ENCODE measurements at places on chromosomes 3 and 15. TPM values are rescaled to one million over a fixed set of nuclear protein-coding genes. Genes with fewer than 3 reads are reported as not detected.

DNA sequence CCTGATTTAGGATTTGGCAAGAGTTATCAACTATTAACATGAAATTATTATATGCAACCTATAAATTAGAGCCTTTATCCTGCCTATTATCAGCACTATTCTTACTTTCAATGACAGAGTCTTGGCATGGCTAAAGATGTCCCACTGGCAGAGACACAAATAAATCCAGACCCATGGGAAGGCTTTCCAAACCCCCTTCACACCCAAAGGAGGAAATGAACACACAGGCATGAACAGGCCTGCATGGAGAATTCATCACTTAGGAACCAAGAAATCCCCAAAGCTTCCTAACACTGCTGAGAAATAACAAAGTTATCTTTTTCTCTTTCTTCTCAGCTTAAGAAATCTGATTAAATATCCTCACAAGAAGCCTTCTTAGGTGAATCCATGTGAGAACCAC is 213.9 kb downstream of the OCA2 start:
- DNase-seq, result no peak

DNA sequence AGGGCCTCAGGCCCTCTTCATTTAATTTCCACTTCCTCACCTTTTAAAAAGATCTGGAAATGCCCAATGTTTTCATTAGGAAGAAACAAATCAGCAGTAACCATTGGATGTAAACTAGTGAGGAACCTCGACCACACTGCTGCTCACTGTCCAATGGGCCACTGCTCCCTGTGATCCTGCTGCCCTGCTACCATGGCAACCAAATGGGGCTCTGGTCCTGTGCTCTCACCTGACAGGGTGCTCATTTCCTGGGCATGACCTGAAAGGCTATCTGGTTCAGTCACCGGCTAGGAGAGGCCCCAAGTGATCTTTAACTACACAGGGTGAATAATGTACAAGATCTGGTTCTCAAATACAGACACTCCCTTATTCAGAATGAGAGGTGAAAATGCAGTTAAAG is 54.6 kb downstream of the ARHGEF3 start:
- DNase-seq, result no peak

Gene WNT5A
- 33.8 TPM for total RNA-seq

DNA sequence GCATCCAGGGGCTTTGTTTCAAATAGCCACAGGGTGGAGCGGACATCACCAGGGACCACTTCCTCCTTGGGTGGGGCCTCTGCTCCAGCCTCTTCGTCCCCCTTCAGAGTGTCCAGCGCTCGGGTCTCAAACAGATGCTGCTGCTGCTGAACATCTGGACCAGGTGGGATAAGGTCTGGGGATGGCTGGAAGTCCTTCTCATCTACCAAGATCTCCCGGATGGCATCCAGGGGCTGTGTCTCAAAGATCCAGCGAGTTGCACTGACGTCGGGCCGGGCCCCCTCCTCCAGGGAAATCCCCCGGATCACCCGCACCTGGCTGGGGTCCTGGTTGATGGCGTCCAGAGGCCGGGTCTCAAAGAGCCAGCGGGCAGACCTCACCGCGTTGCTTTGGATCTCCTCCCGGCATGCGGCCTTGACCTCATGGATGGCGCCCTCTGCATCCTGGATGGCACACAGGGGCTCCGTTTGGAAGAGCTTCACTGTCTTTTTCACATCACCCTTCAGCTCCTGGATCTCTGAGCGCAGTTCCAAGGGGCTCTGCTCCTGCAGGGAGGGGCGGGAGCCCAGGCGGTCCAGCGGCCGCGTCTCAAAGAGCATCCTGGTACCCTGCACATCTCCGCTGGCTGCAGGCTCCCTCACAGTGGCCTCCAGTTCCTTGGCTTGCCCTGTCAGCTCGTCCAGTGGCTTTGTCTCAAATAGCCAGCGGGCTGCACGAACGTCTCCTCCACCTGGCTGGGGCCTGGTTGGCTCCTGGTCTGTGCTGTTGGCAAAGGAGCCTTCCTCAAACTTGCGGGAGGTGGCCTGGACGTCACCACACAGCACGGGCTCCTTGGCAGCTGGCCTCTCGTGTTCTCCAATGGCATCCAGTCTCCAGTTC is 3.9 kb downstream of the XIRP1 start:
- no peak for DNase-seq

All from glomerular endothelial cell (primary cell).